ENCODE measurements at places on chromosomes 16 and 17.

DNA sequence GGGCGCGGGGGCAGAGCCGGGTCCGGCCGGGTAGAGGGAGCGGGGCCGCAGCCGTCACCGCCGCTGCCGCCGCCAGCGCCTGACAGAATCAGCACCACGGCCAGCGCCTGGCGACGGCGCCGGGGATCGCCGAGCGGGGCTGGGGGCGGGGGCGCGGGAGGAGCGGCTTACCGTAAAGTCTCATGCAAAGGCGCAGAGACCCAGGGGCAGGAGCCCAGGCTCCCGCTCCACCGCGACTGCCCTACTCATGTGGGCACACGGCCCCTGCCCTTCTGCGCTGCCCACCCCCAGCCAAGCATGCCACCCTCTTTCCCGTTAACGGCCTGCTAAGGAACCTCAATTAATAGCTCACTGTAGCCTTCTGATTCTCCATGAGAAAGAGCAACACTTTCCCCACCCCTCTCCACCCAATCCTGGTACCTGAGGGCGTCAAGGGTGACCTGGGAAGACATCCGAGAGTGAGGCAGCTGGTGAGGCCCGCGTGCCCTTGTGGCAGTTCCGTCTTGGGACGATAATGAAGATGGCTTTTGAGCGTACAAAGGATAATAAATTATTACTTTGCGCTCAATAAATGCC lies at the start of gene SEZ6:
Gene SEZ6, minus strand, starts transcription at position 98 of the 576 bp plus-strand sequence. CDS start 164 bp downstream, outside the sequence.
- peak; percentile 34 for DNase-seq

DNA sequence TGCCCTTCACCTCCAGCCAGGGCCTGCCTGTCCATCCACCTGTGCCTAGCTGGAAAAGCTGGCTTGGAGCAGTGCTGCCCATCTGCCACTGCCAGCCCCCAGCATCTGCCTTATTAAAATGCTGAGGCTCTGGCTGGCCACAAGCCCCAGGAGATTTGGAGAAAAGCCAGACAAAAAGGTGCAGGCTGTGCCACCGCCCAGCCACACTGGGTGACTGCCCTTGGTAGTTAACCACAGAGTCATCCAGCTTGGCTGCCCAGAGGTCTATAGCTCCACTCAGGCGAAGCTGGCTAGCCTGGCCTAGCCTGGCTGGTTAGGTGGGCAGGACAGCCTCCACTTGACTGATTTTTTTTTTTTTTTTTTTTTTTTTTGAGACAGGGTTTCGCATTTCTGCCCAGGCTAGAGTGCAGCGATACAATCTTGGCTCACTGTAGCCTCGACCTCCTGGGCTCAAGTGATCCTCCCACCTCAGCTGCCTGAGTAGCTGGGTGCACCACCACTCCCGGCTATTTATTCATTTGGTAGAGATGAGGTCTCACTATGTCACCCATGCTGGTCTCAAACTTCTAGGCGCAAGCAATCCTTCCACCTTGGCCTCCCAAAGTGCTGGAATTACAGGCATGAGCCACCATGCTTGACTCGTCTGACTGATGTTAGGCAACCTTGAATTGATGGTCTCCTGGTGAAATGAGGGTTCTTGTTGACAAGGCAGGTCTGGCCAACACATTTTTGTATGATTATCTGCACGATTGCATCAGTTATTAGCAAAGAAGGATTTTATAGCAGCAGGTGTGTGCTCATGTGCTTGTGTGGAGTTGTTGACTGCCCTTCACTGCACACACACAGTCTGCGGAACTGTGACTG lies 103.8 kb downstream of the RAB11FIP4 start:
- no peak for DNase-seq

DNA sequence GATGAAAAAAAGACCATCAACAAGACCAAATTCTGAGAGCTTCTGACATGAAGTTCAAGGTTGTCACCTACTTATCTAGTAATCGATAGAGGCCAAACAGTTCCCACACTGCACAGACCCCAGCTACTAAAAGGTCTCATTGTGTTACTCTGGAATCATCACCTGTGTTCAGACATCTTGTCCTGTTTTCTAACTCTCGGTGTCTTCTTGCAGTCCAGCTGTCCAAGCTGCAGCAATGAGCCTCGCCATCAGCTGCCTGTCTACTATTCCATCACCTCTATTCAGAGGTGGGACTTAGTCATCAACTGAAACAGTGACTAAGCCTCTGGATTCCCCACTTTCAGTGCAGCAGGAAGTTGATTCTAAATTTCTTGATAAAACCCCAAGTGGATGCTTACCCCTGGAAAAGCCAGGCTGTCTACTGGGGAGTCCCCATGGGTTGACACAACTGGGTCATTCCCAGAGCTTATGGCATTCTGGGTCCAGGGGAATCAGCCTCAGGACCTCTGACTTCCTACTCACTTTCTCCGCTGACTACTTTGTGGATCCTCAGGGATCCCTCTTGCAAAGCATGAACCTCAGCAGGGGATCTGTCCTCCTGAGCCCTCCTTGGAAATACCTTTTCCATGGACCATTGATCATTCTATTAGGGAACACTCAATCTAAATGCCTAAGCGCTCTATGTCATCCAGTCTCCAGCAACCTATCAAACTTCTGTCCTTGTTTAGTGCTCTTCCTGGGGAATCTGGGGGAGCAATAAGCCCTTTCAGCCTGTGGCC lies 46.5 kb downstream of the HNF1B start:
- DNase-seq: no peak

DNA sequence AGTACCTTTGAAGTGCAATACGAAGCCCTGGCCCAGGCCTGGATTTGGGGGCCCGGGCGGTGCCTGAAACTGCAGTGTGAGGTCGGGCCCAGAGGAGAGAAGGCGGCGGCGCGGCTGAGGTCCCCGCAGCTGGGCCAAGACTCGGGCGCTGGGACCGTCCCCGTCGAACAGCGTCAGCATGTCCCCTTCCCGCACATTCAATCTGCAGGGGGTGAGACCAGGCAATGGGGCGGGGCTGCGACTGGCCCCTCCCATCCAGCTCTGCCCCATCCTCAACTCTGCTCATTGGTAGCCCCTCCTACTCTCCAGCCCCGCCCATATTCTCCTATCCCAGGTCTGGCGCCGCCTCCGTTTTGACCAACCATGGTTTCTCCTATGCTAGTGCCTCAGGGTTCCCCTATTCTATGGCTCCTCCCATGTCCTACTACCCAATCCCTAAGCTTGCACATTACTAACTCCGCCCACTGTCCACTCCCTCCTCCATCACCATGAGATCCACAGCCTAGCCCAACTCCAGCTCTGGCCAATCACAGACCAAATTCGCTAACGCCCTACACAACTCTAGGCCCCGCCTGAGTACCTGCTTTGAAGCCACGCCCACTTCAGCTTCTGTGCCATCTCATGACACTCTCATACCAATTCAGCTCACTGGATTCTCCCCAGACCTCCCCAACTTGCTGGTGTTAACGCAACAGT lies 14.4 kb upstream of the CDIPT start:
- peak; percentile 67 for DNase-seq

- no peak for DNase-seq
Measured at GRCh38 chr17:20097330-20097729, 88.2 kb downstream of the SPECC1 start.

GRCh38 chr16:78571898-78572358 lies 472.5 kb downstream of the WWOX start:
- DNase-seq: no peak

GRCh38 chr17:70124723-70125122 lies 44.6 kb upstream of the KCNJ2 start:
- no peak for DNase-seq

GRCh38 chr17:79446399-79447009 lies 164.3 kb downstream of the RBFOX3 start:
- no peak for DNase-seq

DNA sequence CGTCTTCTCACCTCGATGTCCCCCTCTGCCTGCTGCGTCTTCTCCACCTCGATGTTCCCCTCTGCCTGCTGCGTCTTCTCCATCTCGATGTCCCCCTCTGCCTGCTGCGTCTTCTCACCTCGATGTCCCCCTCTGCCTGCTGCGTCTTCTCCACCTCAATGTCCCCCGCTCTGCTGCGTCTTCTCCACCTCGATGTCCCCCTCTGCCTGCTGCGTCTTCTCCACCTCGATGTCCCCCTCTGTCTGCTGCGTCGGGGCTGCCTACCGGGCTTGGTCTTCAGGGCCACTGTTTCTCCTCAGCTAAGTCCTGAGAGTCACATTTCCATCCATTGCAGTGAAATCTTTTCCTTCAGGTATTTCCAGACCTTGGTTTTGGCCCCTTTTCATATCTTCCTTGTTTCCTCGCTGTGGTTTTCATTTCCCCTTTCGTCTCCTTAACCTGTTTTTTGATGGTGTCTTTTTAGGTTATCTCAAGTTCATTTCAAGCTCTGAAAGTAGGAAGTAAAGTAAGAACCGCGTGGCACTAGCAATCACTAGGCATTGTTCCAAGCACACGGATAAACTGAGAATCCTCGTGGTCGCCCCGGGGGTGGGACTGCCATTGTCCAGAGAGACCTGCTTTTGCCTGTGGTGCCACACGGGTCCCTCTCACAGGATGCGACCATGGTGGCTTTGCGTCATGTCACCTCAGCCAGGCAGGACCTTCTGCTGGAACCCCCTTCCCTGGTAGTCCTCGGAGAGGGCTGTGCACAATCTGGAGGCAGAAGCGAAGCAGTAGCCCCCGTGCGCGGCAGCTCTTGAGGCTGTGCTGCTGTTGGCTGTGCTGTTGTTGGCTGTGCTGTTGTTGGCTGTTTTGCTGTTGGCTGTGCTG lies 9.5 kb upstream of the ZNF750 start:
- DNase-seq: no peak

DNA sequence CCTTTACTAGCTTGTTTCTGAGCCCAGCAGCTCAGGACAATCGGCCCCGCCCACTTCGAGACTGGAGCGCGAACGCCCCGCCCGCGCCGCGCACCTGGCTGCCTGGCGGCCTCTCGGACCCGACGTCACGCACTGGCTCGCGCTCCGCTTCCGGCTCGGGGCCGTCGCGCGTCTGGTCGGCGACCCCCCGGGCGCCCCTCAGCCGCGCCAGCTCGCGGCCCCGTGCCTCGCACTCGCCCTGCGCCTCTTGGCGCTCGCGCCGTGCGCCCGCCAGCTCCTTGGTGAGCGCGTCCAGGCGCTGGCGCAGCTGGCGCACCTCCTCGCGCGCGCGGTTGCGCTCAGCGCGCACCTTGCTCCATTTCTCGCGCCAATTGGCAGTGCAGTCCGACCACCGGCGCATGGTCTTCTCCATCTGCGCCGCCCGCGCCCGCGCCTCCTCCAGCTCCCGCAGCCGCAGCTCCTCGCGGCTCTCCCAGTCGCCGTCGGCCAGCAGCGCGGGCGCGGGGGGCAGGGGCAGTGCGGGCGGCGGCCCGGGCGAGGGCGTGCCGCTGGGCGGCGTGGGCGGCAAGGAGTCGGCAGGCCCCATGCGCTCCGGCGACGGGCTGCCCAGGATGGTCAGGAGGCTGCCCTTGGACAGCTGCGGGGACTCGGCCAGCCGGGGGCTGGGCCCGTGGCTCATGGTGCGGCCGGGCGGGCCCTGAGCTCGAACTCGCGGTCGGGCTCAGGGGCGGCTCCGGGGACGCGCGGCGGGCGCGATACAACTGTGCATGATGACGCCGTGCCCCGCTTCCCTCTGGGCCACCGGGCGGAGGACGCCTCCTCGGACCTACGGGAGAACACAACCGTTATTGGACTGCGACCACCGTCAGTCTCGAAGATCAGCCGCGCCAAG lies 7.6 kb downstream of the CCDC102A start:
- no peak for DNase-seq

DNA sequence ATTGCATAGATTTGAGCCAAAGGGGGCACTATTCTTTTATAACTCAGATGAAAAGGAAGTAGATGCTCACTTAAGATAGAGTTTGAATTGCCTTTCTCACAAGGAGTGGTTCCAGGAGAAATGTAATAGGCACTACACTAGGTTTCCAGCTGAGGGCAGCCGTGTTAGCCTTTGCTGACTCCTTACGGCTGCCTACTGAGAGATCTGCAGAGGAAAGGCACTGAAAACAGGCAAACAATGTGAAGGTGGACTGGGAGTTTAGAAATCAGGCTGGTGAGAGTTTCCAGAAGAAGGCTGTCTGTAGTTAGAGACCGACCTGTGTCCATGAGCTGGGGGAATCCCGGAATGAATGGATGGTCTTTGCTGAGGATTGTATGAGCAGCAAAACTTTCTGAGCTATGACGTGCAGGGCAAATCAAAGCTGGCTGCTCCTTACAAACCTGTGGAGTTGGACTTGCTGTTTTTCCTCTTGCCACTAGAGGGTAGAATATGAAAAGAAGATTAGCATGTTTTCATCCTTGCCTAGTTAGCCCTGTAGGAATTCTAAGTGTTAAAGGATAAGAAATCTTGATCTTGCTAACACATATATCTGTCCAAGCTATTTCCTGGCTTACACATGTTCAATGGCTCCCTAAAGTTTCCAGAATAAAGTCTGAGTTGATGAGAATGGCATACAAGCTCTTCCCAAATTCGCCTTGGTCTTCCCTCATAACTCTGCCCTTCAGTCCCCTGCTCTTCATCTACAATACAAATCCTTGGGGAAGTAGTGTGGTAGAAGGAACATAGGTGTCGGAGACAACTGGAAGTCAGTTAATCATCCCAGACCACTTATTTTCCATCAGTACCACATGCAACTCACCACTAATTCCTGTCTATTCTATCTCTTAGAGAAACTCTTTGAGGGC lies 20.1 kb upstream of the TAOK1 start:
- DNase-seq: peak; percentile 42

- no peak for DNase-seq
Measured at GRCh38 chr16:83574388-83574787, 233.4 kb upstream of the HSBP1 start.

- DNase-seq: no peak
Measured at GRCh38 chr17:34624767-34625383, 45.5 kb downstream of the TMEM132E start.

- DNase-seq: no peak
Measured at GRCh38 chr16:67862623-67863583, 9.9 kb upstream of the EDC4 start.

DNA sequence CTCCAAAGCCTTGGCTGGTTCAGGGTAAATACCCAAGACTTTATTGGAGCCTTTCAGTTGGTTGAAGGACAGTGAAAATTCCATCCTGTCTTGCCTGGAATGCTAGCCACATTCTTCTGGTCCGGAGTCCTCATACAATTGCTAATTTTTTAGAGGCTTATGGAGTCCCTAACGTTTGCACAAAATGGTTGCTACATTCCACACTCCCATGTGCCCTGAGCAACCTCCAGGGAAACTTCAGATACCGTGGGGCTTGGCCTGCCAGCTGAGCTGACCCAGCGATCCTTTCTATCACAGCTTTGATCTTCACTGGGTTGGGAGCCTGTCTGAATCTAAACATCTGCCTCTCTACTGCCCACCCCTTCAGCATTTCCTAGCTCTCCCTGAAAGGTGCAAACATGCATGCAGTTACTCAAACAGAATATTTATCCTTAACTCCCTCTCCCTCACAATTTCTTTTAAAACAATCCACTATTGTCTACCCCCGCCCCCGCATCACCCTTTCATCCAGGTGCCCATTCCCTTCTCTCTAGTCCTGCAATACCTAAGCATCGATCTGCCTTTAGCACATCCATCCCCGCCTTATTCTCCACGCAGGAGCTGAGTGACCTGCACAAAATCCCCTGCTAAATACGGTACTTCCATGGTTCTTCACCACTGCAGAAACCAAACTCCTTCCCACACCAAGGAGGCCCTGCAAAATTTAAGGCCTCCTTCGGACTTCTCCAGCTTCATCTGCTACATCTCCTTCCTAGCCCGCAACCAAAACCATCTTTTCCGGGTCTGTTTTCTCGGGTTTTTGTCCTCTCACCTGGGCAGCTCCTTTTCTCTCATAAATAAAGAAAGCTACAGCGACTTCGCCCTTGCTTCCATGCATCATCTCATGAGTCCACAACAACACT lies 810 bp upstream of the GAN start:
- DNase-seq: no peak

GRCh38 chr17:6306820-6307219 lies 128.1 kb downstream of the AIPL1 start:
- no peak for DNase-seq

GRCh38 chr16:20798364-20798763 lies 7.9 kb downstream of the ERI2 start:
- DNase-seq: no peak
